ENCODE measurements at places on chromosomes 2 and 18.

GRCh38 chr2:106970471-106971261 is 84.7 kb upstream of the ST6GAL2 start:
- DNase-seq, result peak; percentile 36

- no peak for DNase-seq
Observed at GRCh38 chr2:16765356-16765755, 99.7 kb upstream of the CYRIA start.

DNA sequence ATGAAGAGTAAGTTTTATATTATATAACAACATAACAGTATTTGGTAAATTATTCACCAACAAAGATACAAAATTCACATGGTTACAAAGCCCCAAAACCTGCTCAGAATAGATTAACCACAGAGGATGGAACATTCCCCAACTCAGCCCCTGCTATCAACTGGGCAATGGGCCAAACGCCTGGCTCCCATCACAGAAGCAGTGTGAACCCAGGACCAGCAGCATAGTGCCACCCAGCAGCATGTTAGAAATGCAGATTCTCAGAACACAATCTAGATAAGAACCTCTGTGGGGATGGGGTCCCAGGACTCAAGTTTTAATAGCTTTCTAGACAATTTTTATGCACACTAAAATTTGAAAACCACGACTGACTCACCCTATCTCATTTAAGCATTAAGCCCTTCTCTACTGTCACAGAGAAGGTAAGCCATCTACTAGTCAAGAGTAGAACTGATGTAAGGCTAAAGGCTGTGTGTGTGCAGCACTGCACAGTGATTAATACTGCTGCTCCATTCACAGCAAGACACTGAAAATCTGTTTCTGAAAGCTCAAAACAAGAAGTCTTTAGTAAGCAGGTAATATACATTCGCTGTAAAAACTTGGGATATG is 15.2 kb downstream of the AFG3L2 start:
- no peak for DNase-seq

DNA sequence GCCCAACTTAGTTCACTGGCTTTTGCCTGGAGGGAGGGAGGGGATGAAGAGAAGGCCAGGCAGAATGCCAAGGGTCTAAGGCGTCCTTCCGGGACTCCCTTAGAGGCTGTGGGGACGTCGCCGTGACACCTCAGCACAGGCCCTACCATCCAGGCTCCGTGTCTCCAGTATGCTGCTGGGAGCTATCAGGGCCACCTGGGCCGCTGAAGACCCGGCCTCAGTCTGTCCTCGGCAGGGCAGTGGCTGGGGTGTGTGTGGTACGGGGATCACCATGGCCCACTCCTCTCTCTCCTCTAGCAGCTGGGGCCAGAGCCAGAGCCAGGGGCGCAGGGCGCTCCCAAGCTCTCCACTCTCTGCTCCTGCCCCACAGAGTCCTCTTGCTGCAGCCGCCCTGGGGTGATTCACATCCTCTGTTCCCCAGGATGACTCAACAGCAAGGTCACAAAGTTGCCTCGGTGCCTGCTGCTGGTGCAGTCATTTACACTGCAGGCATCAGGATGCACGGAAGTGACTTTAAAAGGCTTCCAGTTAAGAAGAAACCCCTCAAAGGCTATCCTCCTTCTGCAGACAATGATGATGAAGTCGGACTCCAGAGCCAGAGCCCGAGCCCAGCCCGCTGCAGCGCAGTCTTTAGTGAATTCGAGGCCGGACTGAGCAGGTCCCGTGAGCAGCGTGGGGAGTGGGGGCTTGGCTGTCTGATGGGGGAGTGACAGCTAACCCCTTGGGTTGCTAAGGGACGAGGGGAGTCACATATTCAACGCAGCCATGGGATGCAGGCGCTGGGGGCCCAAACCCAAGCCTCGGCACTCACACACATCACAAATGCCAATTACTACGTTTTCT is 31.9 kb downstream of the SNORC start:
- DNase-seq, result peak; percentile 51
